ENCODE measurements at places on chromosomes 2 and 18. TPM values are rescaled to one million over a fixed set of nuclear protein-coding genes. Genes with fewer than 3 reads are reported as not detected.

Gene FMNL2
- total RNA-seq, result 69.5 TPM

- no peak for DNase-seq
Measured at GRCh38 chr2:220334210-220334609, 706.8 kb downstream of the SLC4A3 start.

DNA sequence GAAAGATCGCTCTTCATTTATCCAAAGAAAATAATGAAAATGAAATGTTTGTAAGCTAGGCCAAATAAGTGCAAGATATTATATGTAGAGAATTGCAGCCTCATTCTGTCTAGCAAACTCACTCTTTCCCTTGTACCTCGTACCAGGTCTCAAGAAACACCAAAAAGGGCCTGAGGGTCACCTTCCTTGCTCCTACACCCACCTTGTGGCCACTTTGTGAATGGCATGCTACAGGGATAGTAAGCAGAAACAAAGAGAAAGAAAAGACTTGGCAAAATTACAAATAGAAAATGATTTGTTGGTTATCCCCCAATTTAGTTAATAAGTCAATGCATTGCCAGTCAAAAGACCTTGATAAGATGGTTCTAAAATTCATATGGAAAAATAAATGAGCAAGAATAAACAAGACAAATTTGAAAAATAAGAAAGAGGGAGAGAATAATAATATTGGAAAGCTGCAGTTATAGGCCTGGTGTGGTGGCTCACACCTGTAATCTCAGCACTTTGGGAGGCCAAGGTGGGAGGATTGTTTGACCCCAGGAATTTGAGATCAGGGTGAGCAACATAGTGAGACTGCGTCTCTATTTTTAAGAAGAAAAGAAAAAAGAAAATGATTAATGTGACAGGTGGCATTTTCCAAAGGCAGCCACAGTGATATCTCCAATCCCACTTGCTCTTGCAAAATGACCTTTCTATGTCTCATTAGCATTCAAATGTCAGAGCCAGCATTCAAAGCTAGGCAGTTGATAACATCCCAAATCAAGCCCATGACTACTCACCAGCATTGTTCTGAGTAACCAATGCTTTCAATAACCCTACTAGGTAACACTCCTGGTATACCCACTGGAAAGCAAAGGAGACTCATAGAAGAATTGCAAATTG is 38.8 kb upstream of the BMP10 start:
- no peak for DNase-seq

- DNase-seq, result no peak
Measured at GRCh38 chr2:177325554-177325953, 61.0 kb upstream of the NFE2L2 start.
